Endothelial cell of umbilical vein (primary cell): ENCODE measurements at places on chromosomes 7 and 10. TPM values are rescaled to one million over a fixed set of nuclear protein-coding genes. Genes with fewer than 3 reads are reported as not detected.

The HELLS gene
- total RNA-seq, result 72.6 and 85.5 TPM in 2 replicates

The ARF5 gene
- 122 and 142 TPM in 2 replicates for total RNA-seq

The ABI1 gene
- total RNA-seq, result 53.6 and 58.8 TPM in 2 replicates

The CPA2 gene
- not detected in 2 replicates for total RNA-seq

The CLDN3 gene
- 0.62 and 0.95 TPM in 2 replicates for total RNA-seq

The GPR26 gene
- not detected in 2 replicates for total RNA-seq

The MYO1G gene
- total RNA-seq, result 0.11 and 0.12 TPM in 2 replicates

The FKBP6 gene
- not detected in 2 replicates for total RNA-seq

The DENND2A gene
- total RNA-seq, result 0.33 TPM in 1 of 2 replicates, not detected in the other

The MICALL2 gene
- total RNA-seq, result 46.3 and 58.7 TPM in 2 replicates

The LIPN gene
- not detected in 2 replicates for total RNA-seq

The SLF2 gene
- total RNA-seq, result 28.0 and 35.5 TPM in 2 replicates

The TMEM26 gene
- total RNA-seq, result 0.23 and 0.27 TPM in 2 replicates

The C10orf67 gene
- not detected in 2 replicates for total RNA-seq

The MDFIC gene
- total RNA-seq, result 13.7 and 14.2 TPM in 2 replicates

The GRM8 gene
- total RNA-seq, result not detected in 2 replicates

The NPTX2 gene
- 0.42 and 0.53 TPM in 2 replicates for total RNA-seq

The CTAGE8 gene
- 0.30 and 0.49 TPM in 2 replicates for total RNA-seq

The NXPH1 gene
- not detected in 2 replicates for total RNA-seq

The GPAM gene
- total RNA-seq, result 8.2 and 9.7 TPM in 2 replicates

The GOLGA7B gene
- total RNA-seq, result not detected in 2 replicates

The HECW1 gene
- total RNA-seq, result not detected in 2 replicates

The SNCG gene
- 30.5 and 31.4 TPM in 2 replicates for total RNA-seq

The DNAJC12 gene
- 1.0 and 2.4 TPM in 2 replicates for total RNA-seq

The SNX10 gene
- 0.80 and 1.2 TPM in 2 replicates for total RNA-seq

The IL2RA gene
- not detected in 2 replicates for total RNA-seq

The URGCP gene
- 25.3 and 26.8 TPM in 2 replicates for total RNA-seq

The AMZ1 gene
- not detected in 2 replicates for total RNA-seq

The GIMAP6 gene
- 85.0 and 87.8 TPM in 2 replicates for total RNA-seq

The CFAP70 gene
- 0.12 and 0.27 TPM in 2 replicates for total RNA-seq

The MYO3A gene
- not detected in 2 replicates for total RNA-seq

The BTBD16 gene
- 0.78 TPM in 1 of 2 replicates, not detected in the other for total RNA-seq

The PTPN20 gene
- 0.27 and 0.39 TPM in 2 replicates for total RNA-seq

The CRPPA gene
- total RNA-seq, result 2.9 and 3.5 TPM in 2 replicates

The PDZD7 gene
- total RNA-seq, result 0.55 and 1.6 TPM in 2 replicates

The PANK1 gene
- total RNA-seq, result 6.3 and 6.9 TPM in 2 replicates

The COL26A1 gene
- not detected in 2 replicates for total RNA-seq

The EPHA1 gene
- not detected in 2 replicates for total RNA-seq

The TLX1 gene
- total RNA-seq, result not detected in 2 replicates

The RBP4 gene
- total RNA-seq, result not detected in 2 replicates

The EPO gene
- total RNA-seq, result not detected in 2 replicates

The CPN1 gene
- not detected in 2 replicates for total RNA-seq

The EGR2 gene
- 0.46 and 0.67 TPM in 2 replicates for total RNA-seq

The ZNF365 gene
- 2.9 and 5.5 TPM in 2 replicates for total RNA-seq

The CUZD1 gene
- 1.1 and 1.5 TPM in 2 replicates for total RNA-seq

The PLEKHS1 gene
- total RNA-seq, result not detected in 2 replicates

The CALCR gene
- not detected in 2 replicates for total RNA-seq

The PDE1C gene
- 2.9 and 3.1 TPM in 2 replicates for total RNA-seq

The GPRIN2 gene
- total RNA-seq, result not detected in 2 replicates

The EIF4H gene
- 415 and 434 TPM in 2 replicates for total RNA-seq

The SFRP5 gene
- total RNA-seq, result not detected in 2 replicates

The LRRD1 gene
- 0.46 TPM in 1 of 2 replicates, not detected in the other for total RNA-seq

The MSRB2 gene
- total RNA-seq, result 16.2 and 19.4 TPM in 2 replicates

The MPP7 gene
- 0.73 and 1.0 TPM in 2 replicates for total RNA-seq

The LIPM gene
- total RNA-seq, result not detected in 2 replicates

The TEX47 gene
- not detected in 2 replicates for total RNA-seq

The NUTM2E gene
- total RNA-seq, result 0.30 TPM in 1 of 2 replicates, not detected in the other
